ENCODE measurements at places on chromosomes 3 and 15. TPM values are rescaled to one million over a fixed set of nuclear protein-coding genes. Genes with fewer than 3 reads are reported as not detected.
A peak's percentile ranks its signal among the peaks of the same experiment; 100 is the strongest.

The TIMP4 gene
- 0.40 TPM for total RNA-seq

The TMC3 gene
- not detected for total RNA-seq

The IVD gene
- total RNA-seq, result 64.3 TPM

- no peak within 1 kb of the TSS for H3K4me3 ChIP-seq
- DNase-seq, result peak; percentile 18
- H3K27ac ChIP-seq, result no peak within 1 kb of the TSS
- peaks cover 11% of the 10 kb centered on the region for H3K27me3 ChIP-seq
- H3K4me1 ChIP-seq, result peaks cover 5% of the 10 kb centered on the region
Measured at GRCh38 chr3:50190936-50191660, at the start of gene GNAT1. Gene GNAT1 (plus strand): TSS chr3:50191610. CDS start chr3:50191726, 116 bp downstream.

The SLC9A9 gene
- 1.3 TPM for total RNA-seq

GRCh38 chr3:60365360-60365759, 885.9 kb downstream of the FHIT start:
- no peaks in the 10 kb centered on the region for H3K27me3 ChIP-seq
- DNase-seq, result peak; percentile 2

The ALPK3 gene
- 36.2 TPM for total RNA-seq

- H3K27ac ChIP-seq, result no peak overlapping the region
- H3K4me1 ChIP-seq, result no peaks in the 10 kb centered on the region
- H3K27me3 ChIP-seq, result no peaks in the 10 kb centered on the region
- no peak overlapping the region for H3K4me3 ChIP-seq
Measured at GRCh38 chr3:137343283-137343682, 385.5 kb downstream of the IL20RB start.

DNA sequence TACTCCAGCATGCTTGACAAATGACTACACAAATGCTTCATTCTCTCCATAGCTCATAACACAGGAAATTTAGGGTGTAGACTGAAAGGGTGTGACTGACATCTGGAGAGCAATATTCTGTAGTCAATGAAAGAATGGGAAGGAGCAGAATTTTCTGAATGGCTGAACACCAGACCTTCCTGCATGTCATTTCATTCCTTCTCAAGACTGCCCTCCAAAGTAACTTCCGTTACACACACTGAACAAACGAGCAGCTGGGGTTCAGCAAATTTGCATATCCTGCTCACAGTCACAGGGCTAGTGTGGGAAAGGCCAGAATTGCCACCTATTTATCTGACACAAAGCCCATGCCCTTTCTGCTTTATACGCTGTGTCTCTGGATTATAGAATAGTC, 325.0 kb upstream of the CFAP20DC start:
- H3K4me1 ChIP-seq, result no peaks in the 10 kb centered on the region
- no peak for DNase-seq
- no peak overlapping the region for H3K4me3 ChIP-seq
- H3K27ac ChIP-seq, result no peak overlapping the region
- H3K36me3 ChIP-seq, result no peaks in the 10 kb centered on the region

GRCh38 chr15:39135989-39136388, 444.9 kb upstream of the THBS1 start:
- H3K27ac ChIP-seq, result no peak overlapping the region
- no peaks in the 10 kb centered on the region for H3K36me3 ChIP-seq
- DNase-seq, result no peak
- peaks cover 48% of the 10 kb centered on the region for H3K4me1 ChIP-seq
- no peak overlapping the region for H3K4me3 ChIP-seq

The RYR3 gene
- not detected for total RNA-seq

The CMTM6 gene
- total RNA-seq, result 56.3 TPM

GRCh38 chr3:30621576-30621975, 15.2 kb downstream of the TGFBR2 start:
- no peak overlapping the region for H3K4me3 ChIP-seq
- peaks cover 77% of the 10 kb centered on the region for H3K4me1 ChIP-seq
- DNase-seq, result no peak

The KNG1 gene
- total RNA-seq, result not detected

- peaks cover 33% of the 10 kb centered on the region for H3K36me3 ChIP-seq
- H3K27me3 ChIP-seq, result no peaks in the 10 kb centered on the region
- H3K27ac ChIP-seq, result no peak overlapping the region
- no peaks in the 10 kb centered on the region for H3K4me1 ChIP-seq
Measured at GRCh38 chr15:74800559-74801094, 12.0 kb upstream of the LMAN1L start.

GRCh38 chr3:130527426-130527825, 10.4 kb downstream of the COL6A6 start:
- DNase-seq, result no peak
- H3K36me3 ChIP-seq, result no peaks in the 10 kb centered on the region
- H3K4me1 ChIP-seq, result no peaks in the 10 kb centered on the region
- no peak overlapping the region for H3K27ac ChIP-seq
- H3K4me3 ChIP-seq, result no peak overlapping the region
- peaks cover 4% of the 10 kb centered on the region for H3K27me3 ChIP-seq

DNA sequence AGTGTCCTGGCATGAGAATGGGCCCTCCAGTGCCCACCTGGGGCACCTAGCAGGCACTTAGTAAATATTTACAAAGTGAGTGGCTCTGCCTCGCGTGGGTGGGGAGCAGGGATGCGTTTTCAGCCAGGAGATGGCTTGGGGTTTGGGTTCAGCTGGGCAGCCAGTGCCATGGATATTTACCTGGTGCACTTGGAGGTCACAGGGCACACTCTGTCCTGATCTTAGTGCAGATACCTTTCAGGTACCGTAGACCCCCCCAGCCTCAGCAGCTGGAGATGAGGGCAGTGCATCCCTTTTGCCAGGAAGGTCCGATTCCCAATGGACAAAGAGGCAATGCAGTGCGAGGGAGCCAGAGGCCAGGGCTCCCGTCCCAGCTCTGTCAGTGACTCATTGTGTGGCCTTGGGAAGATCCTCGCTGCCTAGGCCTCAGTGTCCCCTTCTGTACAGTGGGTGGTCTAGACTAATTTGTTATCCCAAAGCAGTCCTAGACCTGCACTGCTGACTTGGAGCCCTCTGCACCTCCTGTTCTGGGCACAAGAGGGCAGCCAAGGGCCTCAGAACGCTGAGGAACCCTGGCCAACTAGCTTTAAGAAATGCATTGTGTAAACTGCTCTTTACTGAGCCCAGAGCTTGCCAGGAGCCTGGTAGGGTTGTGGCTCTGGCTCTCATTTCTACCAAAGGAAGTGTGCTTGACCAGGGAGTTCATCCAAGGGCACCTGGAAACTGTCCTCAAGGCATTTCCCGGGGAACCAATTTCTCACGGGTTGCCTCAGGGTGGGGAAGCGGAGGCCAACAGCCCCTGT, 16.0 kb downstream of the HDAC11 start:
- no peak overlapping the region for H3K27ac ChIP-seq
- no peaks in the 10 kb centered on the region for H3K36me3 ChIP-seq
- no peaks in the 10 kb centered on the region for H3K4me1 ChIP-seq
- no peaks in the 10 kb centered on the region for H3K27me3 ChIP-seq
- H3K4me3 ChIP-seq, result no peak overlapping the region

- H3K4me1 ChIP-seq, result no peaks in the 10 kb centered on the region
- DNase-seq, result no peak
- no peak overlapping the region for H3K27ac ChIP-seq
- H3K36me3 ChIP-seq, result no peaks in the 10 kb centered on the region
- no peak overlapping the region for H3K4me3 ChIP-seq
- no peaks in the 10 kb centered on the region for H3K27me3 ChIP-seq
Measured at GRCh38 chr15:71975816-71976150, 142.2 kb downstream of the MYO9A start.

- H3K27me3 ChIP-seq, result no peaks in the 10 kb centered on the region
- DNase-seq, result no peak
- no peak overlapping the region for H3K4me3 ChIP-seq
- H3K27ac ChIP-seq, result no peak overlapping the region
- H3K36me3 ChIP-seq, result no peaks in the 10 kb centered on the region
- H3K4me1 ChIP-seq, result no peaks in the 10 kb centered on the region
Measured at GRCh38 chr3:104612218-104612617, 754.5 kb upstream of the ALCAM start.

GRCh38 chr15:25894371-25894902, 31.3 kb upstream of the ATP10A start:
- H3K4me3 ChIP-seq, result no peak overlapping the region
- H3K27me3 ChIP-seq, result no peaks in the 10 kb centered on the region
- DNase-seq, result no peak
- no peaks in the 10 kb centered on the region for H3K4me1 ChIP-seq
- no peak overlapping the region for H3K27ac ChIP-seq

DNA sequence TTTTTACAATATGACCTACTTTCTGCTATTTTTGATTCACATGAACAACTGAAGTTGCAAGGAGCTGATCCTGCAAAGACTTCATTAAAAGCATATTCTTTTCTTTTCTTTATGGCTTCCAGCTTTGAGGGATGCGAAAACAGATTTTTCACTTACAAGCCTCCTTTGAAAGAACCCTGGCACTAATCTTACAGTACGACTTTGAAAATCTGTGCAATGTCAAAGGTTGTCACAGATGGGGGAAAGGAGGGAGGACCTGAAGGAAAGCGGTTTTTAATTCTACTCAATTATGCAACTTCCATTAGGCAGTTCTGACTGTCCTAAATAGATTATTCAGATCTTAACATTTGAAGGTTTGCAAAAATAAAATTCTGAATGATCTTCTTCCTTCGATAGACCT, 130.5 kb downstream of the TNIK start:
- H3K4me1 ChIP-seq, result peaks cover 16% of the 10 kb centered on the region
- no peak for DNase-seq

DNA sequence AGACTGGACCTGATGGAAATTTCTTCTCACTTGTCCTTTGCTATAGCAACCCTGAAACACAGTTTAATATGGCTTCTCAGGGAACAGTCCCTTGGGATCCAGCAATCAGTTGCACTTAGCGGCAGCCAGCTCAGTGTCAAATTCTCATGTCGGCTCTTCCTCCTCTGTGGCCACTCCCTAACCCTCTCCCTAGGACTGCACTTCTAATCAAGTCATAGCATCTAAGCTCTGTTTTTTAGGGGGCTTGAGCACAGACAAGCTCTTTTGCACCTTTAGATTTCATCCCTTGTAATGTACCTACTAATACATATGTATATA, 250.5 kb upstream of the TLE3 start:
- no peak overlapping the region for H3K4me3 ChIP-seq
- no peak overlapping the region for H3K27ac ChIP-seq
- no peak for DNase-seq
- no peaks in the 10 kb centered on the region for H3K4me1 ChIP-seq

The THPO gene
- not detected for total RNA-seq

DNA sequence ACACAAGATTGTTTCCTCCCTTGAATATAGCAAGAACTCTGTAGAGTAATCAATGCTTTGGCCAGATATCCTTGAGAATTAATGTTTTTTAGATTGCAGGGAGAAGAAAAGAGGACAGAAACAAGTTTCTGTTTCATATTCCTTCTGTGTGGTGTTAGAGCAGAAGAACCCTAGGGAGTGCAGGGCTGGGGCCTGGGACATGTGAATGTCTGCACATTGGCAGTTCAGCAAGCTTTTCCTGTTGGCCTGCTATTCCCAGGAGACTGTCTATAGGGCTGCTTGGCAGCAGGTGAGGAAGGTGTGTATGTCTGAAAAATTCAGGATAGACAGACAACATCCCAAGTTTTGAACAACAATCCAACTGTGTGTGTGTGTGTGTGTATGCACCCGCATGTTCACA, 13.6 kb upstream of the CNBP start:
- H3K27me3 ChIP-seq, result no peaks in the 10 kb centered on the region
- no peaks in the 10 kb centered on the region for H3K36me3 ChIP-seq
- no peak overlapping the region for H3K27ac ChIP-seq
- no peak overlapping the region for H3K4me3 ChIP-seq
- DNase-seq, result peak; percentile 9
- H3K4me1 ChIP-seq, result peaks cover 26% of the 10 kb centered on the region

DNA sequence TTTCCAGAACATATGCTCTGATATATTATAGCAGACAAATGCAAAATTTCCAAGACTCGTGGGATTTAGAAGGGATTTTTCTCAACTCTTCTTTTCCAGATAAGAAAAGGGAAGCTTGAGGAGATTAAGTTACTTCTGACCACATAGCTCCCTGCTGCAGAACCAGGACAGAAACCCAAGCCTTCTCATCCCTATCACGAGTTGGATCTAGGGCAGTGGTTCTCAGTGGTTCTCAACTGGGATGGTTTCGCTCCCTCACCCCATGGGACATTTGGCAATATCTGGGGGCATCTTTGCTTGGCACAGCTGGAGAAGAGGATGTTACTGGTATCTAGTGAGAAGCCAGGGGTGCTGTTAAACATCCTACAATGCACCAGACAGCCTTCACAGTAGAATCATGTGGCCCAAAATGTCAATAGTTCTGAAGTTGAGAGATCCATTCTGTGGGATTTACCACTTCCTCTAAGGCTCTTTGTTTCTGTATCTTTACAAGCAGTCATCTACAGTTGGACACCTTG, 64.2 kb downstream of the LIPC start:
- H3K4me3 ChIP-seq, result no peak overlapping the region
- H3K27me3 ChIP-seq, result peaks cover 3% of the 10 kb centered on the region
- H3K36me3 ChIP-seq, result no peaks in the 10 kb centered on the region
- H3K4me1 ChIP-seq, result no peaks in the 10 kb centered on the region
- H3K27ac ChIP-seq, result no peak overlapping the region
- no peak for DNase-seq

DNA sequence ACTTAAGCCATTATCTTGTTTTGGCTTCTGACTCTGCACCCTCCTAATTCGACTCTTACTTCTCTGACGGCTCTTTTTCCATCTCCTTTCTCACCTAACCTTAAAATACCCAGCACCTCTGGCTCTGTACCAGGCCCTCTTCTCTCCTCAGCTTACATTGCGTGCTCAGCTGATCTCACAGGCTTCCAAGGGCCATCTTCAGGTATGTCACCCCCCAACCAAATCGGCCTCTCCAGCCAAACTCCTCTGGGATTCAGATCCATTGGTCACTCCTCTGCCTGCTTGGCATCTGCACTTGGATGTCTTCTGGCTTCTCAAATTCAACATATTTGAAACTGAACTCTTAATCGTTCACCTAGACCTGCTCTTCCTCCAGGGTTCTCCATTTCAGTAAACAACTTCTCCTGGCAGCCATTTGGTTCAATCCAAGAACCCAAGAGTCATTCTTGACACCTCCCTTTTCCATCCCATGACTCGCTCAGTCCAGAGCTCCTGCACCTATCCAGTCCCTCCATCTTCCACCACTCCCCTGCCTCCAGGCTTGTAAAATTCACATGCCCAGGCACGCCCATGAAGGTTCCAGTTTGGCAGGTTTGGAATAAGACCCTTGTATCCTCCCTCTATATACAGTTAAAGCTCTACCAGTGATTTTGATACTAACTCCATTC, 35.2 kb upstream of the SLC41A3 start:
- no peaks in the 10 kb centered on the region for H3K4me1 ChIP-seq
- no peak overlapping the region for H3K4me3 ChIP-seq
- H3K36me3 ChIP-seq, result no peaks in the 10 kb centered on the region

Measured in endothelial cell of umbilical vein (primary cell).